ENCODE measurements at places on chromosomes 2 and 18.

GRCh38 chr2:121175326-121175725 lies 109.7 kb downstream of the TFCP2L1 start:
- DNase-seq, result no peak

DNA sequence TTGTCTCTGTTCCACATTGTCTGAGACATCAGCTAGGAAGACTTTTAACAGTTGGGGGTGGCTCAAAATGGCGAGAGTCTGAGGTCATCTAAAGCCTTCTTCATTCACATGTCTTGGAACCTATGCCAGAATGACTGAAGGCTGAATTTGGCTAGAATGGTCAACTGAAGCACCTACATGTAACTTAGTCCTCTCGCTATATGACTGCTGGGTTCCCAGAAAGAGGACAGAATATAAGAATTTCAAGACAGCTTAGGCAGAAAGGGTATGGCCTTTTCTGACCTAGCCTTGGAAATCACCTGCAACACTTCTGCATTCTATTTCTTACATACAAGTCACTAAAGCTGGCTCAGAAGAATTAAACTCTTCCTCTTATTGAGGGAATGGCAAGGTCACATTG lies 75.6 kb upstream of the OTX1 start:
- DNase-seq, result no peak

- no peak for DNase-seq
Measured at GRCh38 chr2:229514273-229514895, 200.0 kb downstream of the DNER start.

- DNase-seq, result peak; percentile 69
Measured at GRCh38 chr18:24397694-24398368, at the start of gene OSBPL1A. TSS of gene OSBPL1A (minus strand) at chr18:24397824. CDS start at chr18:24377533, 20,291 bp downstream.

DNA sequence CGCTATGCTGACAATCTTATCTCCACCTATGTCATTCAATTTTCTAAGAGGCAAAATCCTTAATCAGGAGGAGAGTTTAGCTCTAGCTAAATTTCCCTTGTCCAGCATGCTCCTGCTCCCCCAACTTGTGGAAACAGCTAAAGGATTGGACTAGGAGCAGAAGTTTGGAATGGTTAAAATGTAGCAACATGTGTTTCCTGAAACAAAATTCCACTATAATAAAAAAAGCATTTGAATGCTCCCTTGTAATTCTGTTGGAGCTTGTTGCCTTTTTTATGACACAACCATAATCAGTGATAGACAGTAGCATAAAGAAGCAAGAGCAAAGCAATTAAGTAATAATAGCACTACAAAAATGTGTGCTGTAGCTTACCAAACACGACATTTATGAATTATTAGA lies 6.9 kb downstream of the ACTR3 start:
- DNase-seq, result no peak

DNA sequence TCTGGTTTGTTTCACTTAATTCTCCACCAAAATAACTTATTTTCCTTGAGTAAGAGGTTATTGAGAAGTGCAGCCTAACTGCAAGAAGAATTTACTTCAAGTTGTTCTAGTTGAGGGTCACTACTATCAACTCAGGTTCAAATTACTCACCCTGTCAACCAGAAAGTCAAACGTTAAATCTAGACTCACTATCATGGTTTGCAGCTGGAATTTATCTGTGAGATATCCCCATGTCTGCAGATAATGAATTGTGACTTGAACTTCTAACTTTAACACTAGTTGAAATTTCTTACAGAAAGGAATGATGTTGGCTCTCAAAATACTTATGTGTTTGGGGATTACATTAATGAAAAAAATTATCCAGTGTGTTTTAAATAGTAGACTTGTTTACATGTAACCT lies 1145.7 kb upstream of the NXPH2 start:
- DNase-seq, result no peak

Measured in stimulated activated CD8-positive, alpha-beta memory T cell treated with anti-CD3 and anti-CD28 coated beads, Interleukin-4, amount 100 ng/mL, for 24 hours (primary cell).